ENCODE measurements at places on chromosomes 6 and 20. TPM values are rescaled to one million over a fixed set of nuclear protein-coding genes. Genes with fewer than 3 reads are reported as not detected.

- H3K4me1 ChIP-seq = no peaks in the 10 kb centered on the region
- no peak for DNase-seq
- no peak overlapping the region for H3K4me3 ChIP-seq
- no peaks in the 10 kb centered on the region for H3K27me3 ChIP-seq
- no peaks in the 10 kb centered on the region for H3K36me3 ChIP-seq
Observed at GRCh38 chr6:16004934-16005679, 123.8 kb upstream of the MYLIP start.

DNA sequence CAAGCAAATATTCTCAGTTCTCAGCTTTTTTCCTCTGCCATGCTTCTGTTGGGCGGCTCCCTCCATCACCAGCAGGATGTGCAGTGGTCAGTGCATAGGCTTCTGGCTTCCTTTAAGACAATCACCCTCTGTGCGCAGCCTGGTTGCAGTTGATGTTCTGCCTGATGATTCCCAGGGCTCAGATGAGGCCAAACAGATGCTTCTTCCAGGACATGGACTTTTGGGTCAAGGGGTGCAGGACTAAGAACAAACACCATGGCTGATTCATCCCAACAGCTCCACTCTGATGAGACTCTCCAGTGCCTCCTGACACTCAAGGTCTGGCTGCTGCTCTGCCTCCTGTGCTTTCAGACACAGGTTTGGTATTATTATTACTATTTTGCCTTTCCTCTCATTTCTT is 554.8 kb upstream of the CDH4 start:
- no peak overlapping the region for H3K27ac ChIP-seq
- peaks cover 17% of the 10 kb centered on the region for H3K4me1 ChIP-seq
- no peak for DNase-seq
- H3K36me3 ChIP-seq = no peaks in the 10 kb centered on the region
- no peak overlapping the region for H3K4me3 ChIP-seq
- no peaks in the 10 kb centered on the region for H3K27me3 ChIP-seq

GRCh38 chr6:19663479-19663878 is 173.7 kb upstream of the ID4 start:
- peak overlapping the region; percentile 11 for H3K4me3 ChIP-seq
- H3K27ac ChIP-seq = peak overlapping the region; percentile 40
- no peaks in the 10 kb centered on the region for H3K27me3 ChIP-seq
- peaks cover 57% of the 10 kb centered on the region for H3K4me1 ChIP-seq

DNA sequence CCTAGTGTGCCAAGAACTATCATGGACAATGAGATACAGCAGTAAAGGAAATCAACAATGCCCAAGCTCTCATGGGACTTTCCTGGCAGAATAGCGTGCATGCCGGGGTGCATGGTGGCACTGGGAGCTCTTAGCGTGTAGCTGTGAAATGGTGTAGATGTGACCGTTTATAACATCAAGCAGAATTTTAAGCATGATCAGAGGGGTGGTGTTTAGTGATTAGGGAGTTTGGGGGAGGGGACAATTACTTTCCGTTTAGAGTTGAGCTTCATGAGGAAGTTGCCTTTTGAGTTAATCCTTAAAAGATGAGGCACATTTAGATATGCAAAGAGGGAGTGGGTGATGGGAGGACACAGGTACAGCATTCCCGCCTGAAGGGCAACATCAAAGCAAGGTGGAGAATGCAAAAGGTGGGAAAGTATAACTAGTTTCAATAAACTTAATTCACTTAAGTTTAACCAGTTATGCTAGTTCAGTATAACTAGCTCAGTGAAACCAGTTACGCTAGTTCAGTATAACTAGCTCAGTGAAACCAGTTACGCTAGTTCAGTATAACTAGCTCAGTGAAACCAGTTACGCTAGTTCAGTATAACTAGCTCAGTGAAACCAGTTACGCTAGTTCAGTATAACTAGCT is 661.6 kb downstream of the QKI start:
- H3K27me3 ChIP-seq = no peaks in the 10 kb centered on the region
- H3K4me3 ChIP-seq = no peak overlapping the region
- H3K4me1 ChIP-seq = no peaks in the 10 kb centered on the region
- H3K36me3 ChIP-seq = no peaks in the 10 kb centered on the region

DNA sequence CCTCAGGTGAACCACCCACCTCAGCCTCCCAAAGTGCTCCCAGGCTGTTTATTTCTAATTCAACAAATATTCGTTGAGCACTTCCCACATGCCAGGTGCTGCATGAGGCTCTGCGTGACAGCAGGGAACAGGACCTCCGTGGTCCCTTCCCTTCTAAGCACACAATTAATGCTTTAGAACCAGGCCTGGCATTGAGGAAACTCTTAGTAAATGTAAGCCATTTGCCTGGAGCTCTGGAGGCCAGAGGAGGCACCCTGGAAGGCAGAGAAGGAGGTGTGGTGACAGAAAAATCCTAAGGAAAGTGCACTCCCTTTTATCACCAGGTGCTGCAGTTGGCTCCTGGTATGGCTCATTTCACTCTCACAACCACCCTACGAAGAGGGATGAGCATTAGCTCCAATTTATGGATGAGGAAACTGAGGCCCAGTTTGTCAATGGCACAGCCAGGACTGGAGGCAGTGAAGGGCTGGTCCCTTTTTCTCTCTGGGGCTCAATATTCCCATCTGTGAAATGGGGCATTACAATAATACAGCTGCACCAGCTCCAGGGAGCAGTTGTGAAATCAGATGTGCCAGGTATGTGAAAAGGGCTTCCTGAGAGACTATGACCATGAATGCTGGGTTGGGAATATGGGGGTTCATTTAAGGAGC is 8.1 kb upstream of the ID1 start:
- H3K27me3 ChIP-seq = no peaks in the 10 kb centered on the region
- peak overlapping the region; percentile 27 for H3K27ac ChIP-seq
- peaks cover 29% of the 10 kb centered on the region for H3K4me1 ChIP-seq
- no peaks in the 10 kb centered on the region for H3K36me3 ChIP-seq
- no peak overlapping the region for H3K4me3 ChIP-seq
- peak; percentile 42 for DNase-seq

- H3K4me1 ChIP-seq = peaks cover 6% of the 10 kb centered on the region
- no peak overlapping the region for H3K4me3 ChIP-seq
- H3K27me3 ChIP-seq = no peaks in the 10 kb centered on the region
Observed at GRCh38 chr6:166567107-166567506, 19.4 kb downstream of the RAMACL start.

- H3K4me1 ChIP-seq = peaks cover 6% of the 10 kb centered on the region
- H3K36me3 ChIP-seq = no peaks in the 10 kb centered on the region
- DNase-seq = no peak
- H3K27me3 ChIP-seq = no peaks in the 10 kb centered on the region
- H3K27ac ChIP-seq = no peak overlapping the region
Observed at GRCh38 chr6:168153553-168153952, 74.5 kb upstream of the FRMD1 start.

GRCh38 chr6:138690975-138691594 is 82.5 kb upstream of the CCDC28A start:
- H3K27me3 ChIP-seq = peaks cover 9% of the 10 kb centered on the region
- peak overlapping the region; percentile 96 for H3K4me3 ChIP-seq
- no peak for DNase-seq
- peaks cover 6% of the 10 kb centered on the region for H3K4me1 ChIP-seq
- H3K36me3 ChIP-seq = no peaks in the 10 kb centered on the region

DNA sequence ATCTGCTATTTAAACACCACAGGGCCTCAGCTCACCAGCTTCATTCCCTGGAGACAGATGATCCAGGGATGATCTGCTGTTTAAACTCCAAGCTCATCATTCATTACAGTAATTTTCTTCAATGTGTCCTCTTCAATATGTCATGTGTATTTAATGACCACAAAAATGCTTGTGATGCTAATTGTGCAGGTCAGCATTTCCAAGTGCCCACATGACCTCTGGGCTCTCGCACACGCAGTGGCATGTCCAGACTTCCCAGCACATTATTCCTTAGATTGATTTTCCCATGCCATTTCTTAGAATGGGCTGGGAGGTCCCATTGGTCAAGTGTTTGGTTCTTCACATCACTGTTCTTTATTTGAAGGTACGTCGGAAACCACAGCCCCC is 434.4 kb downstream of the HAO1 start:
- H3K4me3 ChIP-seq = no peak overlapping the region
- H3K4me1 ChIP-seq = peaks cover 12% of the 10 kb centered on the region
- H3K27me3 ChIP-seq = no peaks in the 10 kb centered on the region
- no peaks in the 10 kb centered on the region for H3K36me3 ChIP-seq
- no peak overlapping the region for H3K27ac ChIP-seq

GRCh38 chr6:32047855-32048766 is 9.9 kb downstream of the CYP21A2 start:
- no peaks in the 10 kb centered on the region for H3K4me1 ChIP-seq
- no peaks in the 10 kb centered on the region for H3K36me3 ChIP-seq
- no peak overlapping the region for H3K4me3 ChIP-seq
- no peaks in the 10 kb centered on the region for H3K27me3 ChIP-seq

DNA sequence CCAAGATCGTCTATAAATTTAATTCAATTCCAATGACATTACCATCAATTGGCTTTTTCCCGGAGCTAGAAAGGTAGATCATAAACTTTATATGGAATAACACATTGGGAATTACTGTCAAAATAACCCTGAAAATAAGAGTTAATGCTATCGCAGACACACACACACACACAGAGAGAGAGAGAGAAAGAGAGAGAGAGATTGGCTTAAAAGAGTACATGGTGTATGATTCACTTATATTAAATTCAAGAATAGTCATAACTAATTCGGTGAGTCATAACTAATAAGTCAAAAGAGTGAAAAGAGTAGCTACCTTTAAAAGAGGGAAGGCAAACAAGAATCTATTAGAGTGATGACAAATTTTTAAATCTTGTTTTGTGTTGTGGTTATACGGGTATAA is 425.5 kb downstream of the TBC1D32 start:
- DNase-seq = no peak
- H3K27me3 ChIP-seq = no peaks in the 10 kb centered on the region
- no peak overlapping the region for H3K4me3 ChIP-seq
- H3K36me3 ChIP-seq = no peaks in the 10 kb centered on the region
- H3K4me1 ChIP-seq = no peaks in the 10 kb centered on the region

- no peak overlapping the region for H3K4me3 ChIP-seq
- H3K27me3 ChIP-seq = no peaks in the 10 kb centered on the region
- no peak overlapping the region for H3K27ac ChIP-seq
- DNase-seq = no peak
- H3K4me1 ChIP-seq = no peaks in the 10 kb centered on the region
Observed at GRCh38 chr6:148682990-148683389, 63.8 kb upstream of the UST start.

GRCh38 chr6:139278190-139278589 is 13.6 kb downstream of the TXLNB start:
- no peaks in the 10 kb centered on the region for H3K27me3 ChIP-seq
- H3K27ac ChIP-seq = no peak overlapping the region
- no peaks in the 10 kb centered on the region for H3K36me3 ChIP-seq
- no peaks in the 10 kb centered on the region for H3K4me1 ChIP-seq

GRCh38 chr6:119978274-119978889 is 628.8 kb upstream of the MAN1A1 start:
- no peak overlapping the region for H3K4me3 ChIP-seq
- no peak overlapping the region for H3K27ac ChIP-seq
- no peaks in the 10 kb centered on the region for H3K27me3 ChIP-seq
- H3K36me3 ChIP-seq = no peaks in the 10 kb centered on the region

- no peak for DNase-seq
- no peaks in the 10 kb centered on the region for H3K4me1 ChIP-seq
- no peak overlapping the region for H3K4me3 ChIP-seq
Observed at GRCh38 chr6:119390247-119390793, 40.8 kb upstream of the MAN1A1 start.

- H3K27me3 ChIP-seq = no peaks in the 10 kb centered on the region
- H3K27ac ChIP-seq = no peak overlapping the region
- DNase-seq = no peak
- H3K4me3 ChIP-seq = no peak overlapping the region
- H3K36me3 ChIP-seq = no peaks in the 10 kb centered on the region
- peaks cover 31% of the 10 kb centered on the region for H3K4me1 ChIP-seq
Observed at GRCh38 chr20:58378704-58379103, 10.3 kb upstream of the VAPB start.

- no peak overlapping the region for H3K27ac ChIP-seq
- H3K4me3 ChIP-seq = no peak overlapping the region
- DNase-seq = no peak
- no peaks in the 10 kb centered on the region for H3K27me3 ChIP-seq
- peaks cover 5% of the 10 kb centered on the region for H3K36me3 ChIP-seq
- H3K4me1 ChIP-seq = no peaks in the 10 kb centered on the region
Observed at GRCh38 chr6:144449218-144449617, 164.1 kb downstream of the UTRN start.

DNA sequence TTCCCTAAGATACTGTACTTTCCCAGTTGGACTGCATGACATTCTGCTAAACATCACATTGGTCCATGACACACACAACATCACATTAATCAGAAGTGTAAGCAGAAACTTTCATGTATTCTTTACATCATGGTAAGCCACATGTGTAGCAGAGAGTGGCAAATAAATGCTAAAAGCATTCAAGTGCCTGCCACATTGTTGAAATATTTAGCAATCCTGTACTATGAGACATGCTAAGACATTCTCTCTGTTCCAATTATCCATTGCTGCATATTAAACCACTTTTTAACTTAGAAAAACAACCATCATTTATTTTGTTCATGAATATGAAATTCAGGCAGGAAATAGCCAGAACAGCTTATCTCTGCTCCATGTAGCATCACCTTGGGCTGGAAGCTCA is 207.7 kb upstream of the GJE1 start:
- no peak overlapping the region for H3K4me3 ChIP-seq
- peaks cover 2% of the 10 kb centered on the region for H3K4me1 ChIP-seq
- H3K27me3 ChIP-seq = no peaks in the 10 kb centered on the region
- H3K36me3 ChIP-seq = no peaks in the 10 kb centered on the region

DNA sequence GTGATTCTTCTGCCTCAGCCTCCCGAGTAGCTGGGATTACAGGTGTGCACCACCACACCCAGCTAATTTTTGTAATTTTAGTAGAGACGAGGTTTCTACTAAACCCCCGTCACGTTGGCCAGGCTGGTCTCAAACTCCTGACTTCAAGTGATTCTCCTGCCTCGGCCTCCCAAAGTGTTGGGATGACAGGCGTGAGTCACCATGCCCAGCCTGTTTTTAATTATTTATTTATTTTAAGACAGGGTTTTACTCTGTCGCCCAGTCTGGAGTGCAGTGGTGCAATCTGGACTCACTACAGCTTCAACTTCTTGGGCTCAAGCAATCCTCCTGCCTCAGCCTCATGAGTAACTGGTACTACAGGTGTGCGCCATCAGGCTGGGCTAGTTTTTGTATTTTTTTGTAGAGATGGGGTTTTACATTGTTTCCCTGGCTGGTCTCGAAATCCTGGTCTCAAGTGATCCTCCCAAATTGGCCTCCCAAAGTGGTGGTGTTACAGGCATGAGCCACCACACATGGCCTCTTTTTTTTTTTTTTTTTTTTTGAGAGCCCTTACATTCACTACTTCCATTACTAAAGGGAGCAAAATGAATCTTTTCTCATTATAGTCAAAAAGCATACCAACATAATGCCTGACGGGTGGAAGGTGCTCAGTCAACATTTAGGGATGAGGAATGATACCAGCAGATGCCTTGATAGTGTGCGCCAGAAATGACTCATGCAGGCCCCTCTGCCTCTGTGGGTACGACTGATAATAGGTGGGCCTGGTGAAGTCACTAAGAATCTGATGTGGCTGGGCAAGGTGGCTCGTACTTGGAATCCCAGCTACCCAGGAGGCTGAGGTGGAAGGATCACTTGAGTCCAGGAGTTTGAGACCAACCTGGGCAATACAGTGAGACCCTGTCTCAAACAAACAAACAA is 17.8 kb upstream of the RALGAPB start:
- DNase-seq = no peak
- H3K36me3 ChIP-seq = no peaks in the 10 kb centered on the region
- H3K27me3 ChIP-seq = no peaks in the 10 kb centered on the region

The SIM1 gene
- 0.23 TPM for total RNA-seq

The SEL1L2 gene
- total RNA-seq = not detected

The PPP1R14C gene
- 1.4 TPM for total RNA-seq

The CDC5L gene
- 32.5 TPM for total RNA-seq

The SMOC2 gene
- total RNA-seq = 6.5 TPM

The NKAPL gene
- total RNA-seq = 1.6 TPM

The CLIC5 gene
- not detected for total RNA-seq
